ENCODE measurements at places on chromosomes 7 and 10. TPM values are rescaled to one million over a fixed set of nuclear protein-coding genes. Genes with fewer than 3 reads are reported as not detected.

DNA sequence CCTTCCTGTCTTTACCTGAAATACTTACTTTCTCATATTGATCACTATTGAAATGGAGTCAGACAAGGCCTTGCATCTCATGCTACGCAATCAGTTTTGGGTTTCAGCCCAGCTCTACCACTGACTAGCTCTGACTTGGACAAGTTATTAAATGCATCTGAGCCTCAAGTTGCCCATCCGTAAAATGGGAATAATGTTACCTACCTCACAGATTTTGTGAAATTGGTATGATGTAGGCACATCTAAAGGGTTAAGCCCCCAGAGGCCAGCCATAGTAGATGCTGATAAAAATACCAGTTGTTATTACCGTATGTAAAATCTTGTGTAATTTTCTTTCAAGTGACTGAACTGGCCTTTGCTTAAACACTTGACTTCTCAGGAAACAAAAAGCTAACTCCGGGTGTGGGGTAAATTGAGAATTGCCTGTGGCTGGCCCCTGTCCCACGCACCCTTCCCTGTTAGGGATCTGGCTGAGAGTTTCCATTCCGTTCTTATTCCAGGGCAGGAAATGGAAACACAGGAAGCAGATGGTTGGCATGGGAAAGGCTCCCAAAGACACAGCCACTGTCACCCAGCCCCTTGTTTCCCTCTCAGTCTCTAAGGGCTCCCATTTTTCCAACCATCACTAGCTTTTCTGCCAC lies 7.5 kb downstream of the DUSP5 start:
- no peak for DNase-seq

- no peak for DNase-seq
Measured at GRCh38 chr10:130020651-130021382, 56.7 kb upstream of the EBF3 start.

DNA sequence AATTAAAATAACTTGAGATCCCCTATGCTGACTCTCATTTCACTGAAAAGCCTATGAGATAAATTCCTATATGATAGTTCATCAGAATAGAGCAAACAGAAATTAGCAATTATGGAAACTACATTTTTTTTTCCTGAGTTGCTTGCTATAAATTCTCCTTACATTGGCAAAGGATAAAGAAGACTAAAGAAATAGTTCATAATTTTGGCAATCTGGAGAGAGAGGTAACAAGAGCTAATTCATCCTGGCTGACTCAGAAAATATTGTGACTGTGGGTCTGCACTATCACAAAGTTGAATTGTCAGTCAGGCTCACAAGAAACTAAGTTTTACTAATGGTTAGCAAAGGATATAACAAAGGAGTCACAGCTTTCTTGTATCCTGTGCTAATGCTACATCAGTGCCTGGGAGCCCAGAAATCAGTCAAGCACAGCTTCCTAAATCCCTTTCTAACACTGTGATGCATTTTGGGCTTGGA lies 483.0 kb downstream of the MAGI2 start:
- DNase-seq: no peak

- no peak for DNase-seq
Measured at GRCh38 chr7:4837041-4837802, 24.6 kb downstream of the PAPOLB start.

- DNase-seq: no peak
Measured at GRCh38 chr7:137231167-137231566, 112.4 kb downstream of the PTN start.

- DNase-seq: no peak
Measured at GRCh38 chr10:63711361-63711760, 190.2 kb downstream of the REEP3 start.

GRCh38 chr7:121328508-121329190 lies at the start of gene WNT16:
Gene WNT16, plus strand, starts transcription at chr7:121329000. Its CDS starts 293 bp downstream, at chr7:121329293.
- DNase-seq: no peak

DNA sequence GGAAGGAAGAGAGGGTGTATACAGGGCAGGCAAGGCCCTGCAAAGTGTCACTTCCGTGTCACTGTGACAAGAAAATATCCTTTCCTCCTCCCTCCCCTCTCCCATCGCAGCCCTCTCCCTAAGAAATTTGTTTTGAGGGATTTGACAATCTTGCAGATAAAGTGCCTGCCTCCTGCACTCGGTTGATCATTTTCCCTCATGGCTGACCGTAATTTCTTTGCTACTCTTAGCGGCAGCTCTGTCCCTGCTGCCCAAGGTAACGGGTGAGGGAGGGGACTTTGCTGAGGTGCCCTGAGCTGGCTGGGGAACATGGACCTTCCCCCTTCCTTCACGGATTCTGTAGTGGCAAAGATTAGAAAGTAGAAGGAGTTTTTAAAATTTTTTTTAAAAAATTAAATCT lies 179.1 kb downstream of the TCF7L2 start:
- no peak for DNase-seq

GPR15LG gene
- not detected for total RNA-seq

ASB10 gene
- not detected for total RNA-seq
